ENCODE measurements at places on chromosomes 7 and 10.

DNA sequence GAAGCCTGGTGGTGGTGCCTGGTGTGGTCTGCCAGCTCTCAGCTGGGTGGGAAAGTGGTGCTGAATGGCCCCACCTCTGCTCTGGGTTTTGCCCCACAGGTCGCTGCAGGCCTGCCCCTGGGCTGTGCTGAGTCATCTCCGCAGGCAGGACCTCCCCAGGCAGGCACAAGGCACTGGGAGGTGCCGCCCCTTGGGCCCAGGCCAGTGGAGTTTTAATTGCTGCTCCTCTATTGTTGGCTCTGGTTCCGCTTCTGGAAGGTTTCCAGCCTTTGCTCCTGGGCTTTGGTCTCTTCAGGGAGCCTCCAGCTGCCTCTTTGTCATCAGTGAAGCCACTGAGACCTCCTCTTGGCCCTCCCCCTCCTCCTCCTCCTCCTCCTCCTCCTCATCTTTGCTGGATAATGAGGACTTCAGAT is 180.3 kb upstream of the GRB10 start:
- DNase-seq = no peak

DNA sequence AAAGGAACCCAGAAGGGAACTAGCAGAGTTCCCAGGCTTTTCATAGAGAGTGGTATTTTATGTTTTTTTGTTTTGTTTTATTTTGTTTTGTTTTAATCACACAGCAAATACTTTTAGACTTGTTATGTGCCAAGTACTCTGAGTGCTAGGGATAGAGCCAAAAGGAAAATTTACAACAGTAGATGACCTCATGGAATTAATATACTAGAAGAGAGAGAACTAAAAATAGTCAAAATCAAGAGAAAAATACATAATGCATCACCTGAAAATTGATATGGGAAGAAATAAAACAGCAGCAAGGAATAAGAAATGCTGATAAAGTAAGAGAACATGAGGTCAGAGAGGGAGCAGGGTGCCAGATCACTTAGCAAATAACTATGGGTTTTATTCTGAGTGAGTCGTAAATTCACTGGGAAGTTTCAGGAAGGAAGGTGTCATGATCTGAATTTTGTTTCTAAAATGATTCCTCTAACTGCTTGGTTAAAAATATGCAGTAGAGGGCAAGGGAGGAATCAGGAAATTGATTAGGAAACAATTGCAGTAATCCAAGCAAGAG is 351.0 kb downstream of the ANKRD7 start:
- DNase-seq = no peak

DNA sequence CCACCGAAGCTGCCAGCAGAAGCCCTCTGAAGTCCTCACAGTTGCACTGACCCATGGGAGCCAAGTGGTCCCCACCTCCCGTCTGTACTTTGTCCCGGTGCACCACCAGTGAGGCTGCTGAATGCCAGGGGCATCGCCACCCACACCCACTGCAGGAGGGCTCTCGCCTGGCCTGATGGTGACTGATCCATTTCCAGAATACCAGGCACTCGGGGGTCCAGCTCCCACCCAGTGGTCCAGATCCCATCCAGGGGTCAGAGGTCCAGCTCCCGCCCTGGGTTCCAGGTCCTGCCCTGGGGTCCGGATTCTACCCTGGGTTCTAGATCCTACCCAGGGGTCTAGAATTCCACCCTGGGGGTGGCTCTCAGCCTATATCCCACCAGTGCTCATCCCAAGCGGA is 9.1 kb upstream of the JAKMIP3 start:
- no peak for DNase-seq

- no peak for DNase-seq
Measured at GRCh38 chr7:102260856-102261255, 25.8 kb upstream of the SH2B2 start.

GRCh38 chr7:150756858-150757257 is 19.6 kb downstream of the GIMAP5 start:
- no peak for DNase-seq

DNA sequence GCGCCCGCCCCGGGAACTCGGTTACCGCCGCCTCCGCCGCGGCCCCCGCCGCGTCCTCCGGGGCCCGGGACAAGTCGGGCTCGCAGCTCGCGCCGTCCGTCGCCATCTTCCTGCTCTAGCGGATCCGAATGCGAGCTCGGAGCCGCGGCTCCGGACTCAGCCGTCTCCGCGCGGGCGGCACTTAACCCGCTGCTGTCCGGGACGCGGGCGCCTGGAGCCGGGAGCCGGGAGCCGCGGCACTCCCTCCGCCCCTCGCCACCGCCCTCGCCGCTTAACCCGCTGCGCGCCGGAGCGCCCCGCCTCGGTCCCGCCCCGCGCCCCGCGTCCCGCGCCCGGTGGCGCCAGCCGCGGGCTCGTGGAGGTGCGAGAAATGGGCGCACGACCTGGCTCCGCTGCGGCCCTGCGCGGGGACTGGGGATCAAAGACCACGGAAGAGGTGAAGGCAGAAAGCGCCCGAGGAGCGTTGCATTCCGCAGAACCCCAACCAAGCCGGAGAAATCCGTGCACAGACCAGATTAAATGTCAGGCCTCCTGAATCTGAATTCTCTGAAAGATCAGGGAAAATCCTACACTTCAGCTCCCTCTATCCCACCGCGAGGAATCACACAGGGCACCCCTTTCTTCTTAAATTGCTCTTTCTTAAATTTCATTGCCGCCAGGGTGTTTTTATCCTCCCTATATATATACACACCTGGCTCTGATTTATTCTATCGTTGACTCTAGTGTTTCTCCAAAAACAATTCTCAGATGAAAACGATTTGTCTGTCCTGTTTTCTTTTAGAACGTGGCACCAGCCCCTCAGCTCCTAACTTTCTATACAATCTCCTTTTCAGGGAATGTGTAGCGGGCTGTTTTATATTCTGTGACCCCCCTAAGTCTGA is at the start of gene CTTNBP2:
TSS of gene CTTNBP2 (minus strand) at position 132 of the 881 bp plus-strand sequence. CDS start at position 106, 26 bp downstream.
- no peak for DNase-seq

GRCh38 chr10:98258683-98259454 is 9.1 kb downstream of the LOXL4 start:
- DNase-seq = no peak

GRCh38 chr7:7323921-7324320 is 141.6 kb downstream of the C1GALT1 start:
- DNase-seq = no peak

- DNase-seq = no peak
Measured at GRCh38 chr7:25653384-25653783, 425.1 kb upstream of the NPVF start.

GRCh38 chr10:124820121-124820520 is 18.5 kb downstream of the ABRAXAS2 start:
- no peak for DNase-seq

GRCh38 chr7:26112203-26112740 is 39.7 kb upstream of the NFE2L3 start:
- DNase-seq = no peak

GRCh38 chr10:84211566-84211965 is 13.8 kb downstream of the LRIT2 start:
- no peak for DNase-seq

DNA sequence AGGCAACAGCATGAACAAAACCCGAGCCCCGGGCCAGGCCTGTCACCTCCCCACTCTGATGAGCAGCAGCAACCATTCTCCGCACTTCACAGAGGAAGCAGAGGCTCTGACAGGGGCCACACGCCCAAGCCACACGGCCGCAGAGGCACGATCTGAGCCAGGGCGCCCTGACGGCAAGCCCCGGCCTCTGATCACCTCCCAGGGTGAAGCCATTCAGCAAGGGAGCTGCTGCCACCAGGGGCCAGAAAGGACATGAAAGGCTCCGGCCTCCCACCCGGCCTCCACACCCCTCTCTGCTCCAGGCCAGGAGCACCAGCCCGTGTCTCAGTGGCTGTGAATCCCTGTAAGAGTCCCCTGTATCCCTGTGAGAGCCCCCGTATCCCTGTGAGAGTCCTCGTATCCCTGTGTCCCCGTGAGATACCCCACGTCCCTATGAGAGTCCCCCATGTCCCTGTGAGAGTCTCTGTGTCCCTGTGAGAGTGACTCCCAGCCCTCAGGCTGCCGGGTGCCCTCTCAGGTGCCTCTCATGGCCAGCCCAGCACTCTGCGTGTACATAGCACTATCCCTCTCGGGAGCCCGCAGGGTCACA is 187.8 kb downstream of the MAD1L1 start:
- no peak for DNase-seq

DNA sequence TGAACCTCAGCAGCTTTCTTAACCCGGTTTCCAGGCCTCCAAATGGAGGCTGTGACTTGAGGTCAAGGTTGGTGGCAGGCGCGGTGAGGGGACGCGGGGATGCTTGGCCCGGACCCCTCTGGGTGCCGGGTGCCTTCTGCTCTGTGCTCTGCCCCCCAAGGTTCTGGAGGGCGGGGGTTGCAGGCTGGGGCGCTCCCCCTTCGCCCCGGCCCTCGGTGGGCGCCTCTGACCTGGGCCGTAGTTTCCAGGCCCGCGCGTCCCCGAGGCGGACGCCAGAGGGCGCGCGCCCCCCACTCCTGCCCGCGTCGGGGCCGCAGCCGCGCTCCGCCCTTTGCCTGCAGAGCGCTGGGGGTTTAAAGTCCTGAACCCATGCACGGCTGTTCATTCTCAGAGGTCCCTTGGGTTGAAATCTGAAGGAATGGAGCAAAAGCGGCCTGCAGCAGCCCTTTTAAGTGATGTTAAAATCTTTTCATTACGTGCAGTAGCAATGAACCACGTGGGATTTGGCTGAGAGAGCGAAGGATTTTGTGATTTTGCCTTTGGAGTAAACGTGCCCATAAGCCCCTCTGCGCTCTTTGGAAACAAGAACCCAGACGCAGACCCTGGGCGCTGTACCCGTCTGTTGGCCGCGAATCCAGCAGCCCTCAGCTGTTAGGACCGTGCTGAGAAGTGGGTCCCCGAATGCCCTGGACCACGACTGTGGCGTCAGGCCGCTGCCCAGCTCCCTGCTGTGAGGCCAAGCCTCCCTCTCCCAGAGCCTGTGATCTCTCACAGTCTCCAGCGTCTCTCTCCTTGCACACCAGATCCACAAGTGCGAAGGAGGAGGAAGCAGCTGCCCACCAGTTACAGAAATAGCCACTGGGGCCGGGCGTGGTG is 135.0 kb downstream of the ACTR3B start:
- no peak for DNase-seq

DNA sequence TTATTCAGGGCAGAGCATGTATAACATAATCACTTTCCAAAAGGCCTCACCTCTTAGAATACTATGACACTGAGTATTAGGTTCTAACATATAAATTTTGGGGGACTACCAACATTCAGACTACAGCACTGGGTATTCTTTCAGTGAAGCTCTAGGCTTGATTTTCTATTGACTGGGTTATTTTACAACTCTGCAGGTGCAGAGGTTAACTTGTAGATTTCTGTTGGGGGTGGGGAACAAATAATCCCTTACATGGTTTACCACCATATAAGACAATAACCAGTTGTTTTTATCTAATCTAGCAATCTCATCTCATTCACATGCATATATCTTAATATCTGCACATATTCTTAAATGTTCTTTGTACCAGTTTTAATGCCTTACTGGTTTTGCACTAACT is 73.9 kb downstream of the ATE1 start:
- DNase-seq = no peak

GRCh38 chr10:21475393-21475792 is 50.1 kb downstream of the SKIDA1 start:
- DNase-seq = no peak

GRCh38 chr10:14639637-14640036 is 135.1 kb downstream of the FAM107B start:
- DNase-seq = no peak

DNA sequence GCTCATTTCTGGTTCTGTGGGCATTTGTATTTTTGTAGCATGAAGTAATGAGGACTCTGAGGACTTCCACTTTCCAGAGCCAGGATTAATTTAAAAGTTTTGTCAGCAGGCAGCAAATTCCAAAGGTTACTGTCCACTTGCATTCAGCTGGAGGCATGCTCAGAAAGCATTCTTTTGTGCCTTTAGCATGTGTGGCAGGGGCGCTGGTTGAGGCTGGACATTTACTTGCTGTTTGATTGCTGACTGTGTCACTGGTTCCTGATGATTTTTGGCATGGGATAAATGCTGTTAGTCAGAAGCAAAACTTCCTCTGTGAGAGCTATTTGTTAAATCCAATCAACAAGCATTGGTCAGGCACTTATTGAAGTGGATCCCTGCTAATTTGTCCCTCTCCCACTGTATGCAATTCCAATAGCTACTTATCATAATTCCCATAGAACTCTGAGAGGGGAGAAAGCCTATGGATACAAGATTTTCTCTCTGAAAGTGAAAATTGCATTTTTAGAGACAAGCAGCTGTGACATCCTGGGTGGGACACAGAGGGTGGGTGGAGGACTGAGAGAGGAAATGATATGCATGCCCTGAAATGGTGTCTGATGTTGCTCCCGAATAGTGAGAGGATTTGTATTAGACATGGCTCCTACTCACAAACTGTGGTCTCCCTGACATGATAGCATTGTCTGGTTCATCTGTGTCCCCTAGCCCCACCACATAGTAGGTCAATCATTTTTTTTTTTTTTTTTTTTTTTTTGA is 161.2 kb upstream of the WDR11 start:
- no peak for DNase-seq

DNA sequence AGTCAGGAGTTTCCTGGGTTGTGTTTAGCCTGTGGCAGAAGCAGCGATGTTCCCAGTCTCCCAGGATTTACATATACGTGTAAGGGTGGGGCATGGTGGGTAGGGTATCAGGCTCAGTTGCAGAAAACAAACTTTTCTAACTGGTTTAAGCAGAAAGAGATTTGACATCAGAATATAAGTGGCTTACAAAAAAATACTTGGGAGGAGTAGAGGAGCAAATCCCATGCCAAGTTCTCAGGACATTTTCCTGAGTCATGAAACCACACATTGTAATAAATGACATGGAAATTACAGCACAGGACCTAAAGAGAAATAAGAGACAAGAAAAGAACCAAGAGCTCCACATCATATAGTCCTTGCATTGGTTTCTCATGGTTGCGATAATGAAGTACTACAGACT is 26.2 kb upstream of the FRMD4A start:
- no peak for DNase-seq

DNA sequence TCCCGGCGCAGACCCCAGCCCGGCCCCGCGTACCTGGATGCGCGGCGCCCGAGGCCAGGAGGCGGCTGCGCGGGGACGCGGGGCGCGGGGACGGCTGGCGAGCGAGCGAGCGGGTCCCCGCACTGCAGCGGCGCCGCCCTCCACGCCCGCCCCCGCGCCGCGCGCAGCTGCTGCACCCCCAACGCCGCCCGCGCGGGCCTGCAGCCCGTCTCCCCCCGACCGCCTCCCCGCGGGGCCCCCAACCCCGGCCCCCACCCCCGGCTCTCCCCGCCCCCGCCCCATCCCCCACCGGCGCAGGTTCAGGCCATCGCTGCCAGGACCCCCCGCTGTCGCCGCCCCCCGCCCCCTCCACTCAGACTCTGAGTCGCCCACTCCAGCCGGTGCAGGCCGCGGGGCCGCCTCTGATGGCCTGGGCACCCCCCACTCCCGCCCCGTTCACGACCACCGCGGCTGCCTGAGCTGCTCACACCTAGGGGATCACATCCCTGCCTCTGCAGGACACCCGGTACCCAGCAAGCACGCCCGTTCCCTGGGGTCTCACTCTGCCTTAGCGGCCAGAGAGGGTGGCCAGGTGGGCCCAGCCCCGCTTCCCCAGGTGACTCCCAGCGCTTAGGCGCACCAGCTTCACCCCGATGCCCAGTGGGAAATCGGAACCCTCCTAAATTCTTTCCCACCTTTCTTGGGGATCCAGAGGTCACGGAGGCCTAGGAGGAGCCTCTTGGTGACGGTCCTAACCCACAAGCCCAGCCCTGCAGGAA is 13.9 kb upstream of the DNAAF5 start:
- no peak for DNase-seq

All from stimulated activated naive CD4-positive, alpha-beta T cell treated with Interleukin-2 at 50 U/mL for 16 hours (primary cell).